Mesenteric fat pad (tissue), 1 donor: ENCODE measurements at places on chromosomes 16 and 17. TPM values are rescaled to one million over a fixed set of nuclear protein-coding genes. Genes with fewer than 3 reads are reported as not detected.

DNA sequence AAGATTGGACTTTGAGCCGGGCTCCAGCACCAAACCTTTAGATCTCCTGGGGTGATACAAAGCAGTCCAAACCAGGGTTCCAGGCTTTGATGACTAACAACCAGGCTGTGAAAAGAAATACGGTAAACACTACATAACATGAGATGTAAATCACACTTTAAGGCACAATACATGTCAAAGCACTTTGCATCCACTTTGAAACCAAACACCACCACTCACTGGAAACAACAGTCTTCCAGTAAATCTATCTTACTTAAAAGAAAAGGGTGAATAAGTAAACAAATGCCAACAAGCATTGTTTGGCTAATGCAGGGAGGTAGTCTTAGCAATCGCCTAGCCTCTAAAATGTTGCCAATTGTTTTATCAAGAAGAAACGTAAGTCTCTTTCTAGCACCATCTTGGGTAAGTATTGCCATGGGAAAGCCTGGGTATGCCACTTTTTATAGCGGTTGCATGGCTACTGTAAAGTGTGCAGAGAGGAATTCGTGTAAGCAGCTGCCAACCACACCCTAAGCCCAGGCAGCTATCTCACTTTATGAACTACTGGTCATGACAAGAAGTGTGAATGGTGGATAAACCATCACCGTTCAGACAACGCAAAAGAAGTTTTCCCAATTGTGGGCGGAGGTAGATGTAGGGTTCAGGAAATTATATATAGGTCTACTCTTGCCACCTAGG, 267.4 kb upstream of the PSMD7 start:
- DNase-seq: no peak

The CDRT15L2 gene
- total RNA-seq: not detected

The SMIM5 gene
- total RNA-seq: 0.42 TPM

The KRT39 gene
- not detected for total RNA-seq

The SLC35G6 gene
- total RNA-seq: not detected

- DNase-seq: no peak
Measured at GRCh38 chr17:1455291-1455796, 688 bp downstream of the CRK start.

The SCGB1C2 gene
- total RNA-seq: not detected

DNA sequence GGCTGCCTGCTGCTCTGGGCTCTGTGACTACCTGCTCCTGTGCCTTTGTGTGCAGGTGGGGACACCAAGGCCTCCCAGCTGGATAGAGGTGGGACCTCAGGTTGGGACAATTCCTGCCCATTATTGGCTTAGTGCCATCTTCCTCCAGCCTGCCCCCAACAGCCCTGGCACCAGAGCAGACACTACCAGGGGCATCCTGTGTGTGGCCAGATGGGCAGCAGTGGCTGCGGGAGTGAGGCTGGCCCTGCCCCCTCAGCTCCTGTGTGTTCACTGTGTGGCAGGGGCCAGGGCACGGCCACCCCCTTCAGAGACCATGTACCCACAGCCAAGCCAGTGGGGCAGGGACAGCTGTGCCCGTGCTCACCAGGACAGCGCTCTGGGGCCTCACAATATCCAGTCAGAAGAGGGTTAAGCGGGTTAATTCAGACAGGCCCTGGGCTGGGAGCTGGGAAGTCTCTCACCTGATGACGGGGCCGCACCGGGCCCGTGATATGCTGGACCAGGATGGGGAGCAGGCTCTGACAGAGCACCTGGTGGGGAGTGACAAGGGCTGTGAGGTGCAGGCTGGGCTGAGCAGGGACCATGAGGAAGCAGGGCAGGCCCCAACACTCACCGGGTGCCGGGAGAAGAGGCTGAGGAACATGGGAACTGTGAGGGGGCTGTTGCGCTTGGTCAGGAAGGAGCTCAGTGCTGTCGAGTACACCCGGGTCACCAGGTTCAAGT, 13.0 kb downstream of the MYBBP1A start:
- no peak for DNase-seq

DNA sequence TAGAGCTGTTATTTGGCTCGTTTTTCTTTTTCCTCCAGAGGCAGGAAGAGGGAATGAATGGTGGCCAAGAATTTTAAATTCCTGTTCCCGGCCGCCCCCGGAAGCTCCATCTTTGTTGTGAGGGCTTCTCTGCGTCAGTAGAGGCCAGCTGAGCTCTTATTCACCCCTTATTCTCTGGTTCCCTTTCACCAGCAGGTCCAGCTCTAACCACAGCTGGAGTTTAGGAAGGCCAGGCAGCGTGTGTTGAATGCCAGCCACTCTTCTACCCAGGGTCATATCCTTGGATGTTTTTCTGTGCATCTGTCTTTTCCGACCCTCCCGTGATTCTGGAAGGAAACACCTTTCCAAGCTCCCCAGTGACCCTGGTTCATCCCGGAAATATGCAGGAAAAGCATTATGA, 570.5 kb downstream of the WWOX start:
- DNase-seq: no peak

DNA sequence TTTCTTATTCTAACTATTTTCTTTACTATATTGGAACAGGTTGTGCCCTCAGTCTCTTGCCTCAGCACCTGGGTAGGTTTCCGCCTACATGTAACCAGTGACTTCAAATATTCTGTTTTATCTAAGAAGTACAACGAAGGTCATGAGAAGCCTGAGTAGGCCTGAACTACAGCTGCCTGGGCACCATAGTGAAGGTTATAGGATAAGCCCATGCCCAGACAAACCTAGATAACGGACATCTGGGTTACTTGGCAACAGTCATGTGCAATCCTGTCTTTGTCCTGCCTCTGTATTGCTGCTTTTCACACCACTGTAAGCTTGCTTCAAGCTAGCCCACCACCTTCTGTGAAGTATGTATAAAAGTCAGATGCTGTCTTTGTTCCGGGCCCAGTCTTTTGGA, 25.4 kb upstream of the ARL4D start:
- DNase-seq: no peak

DNA sequence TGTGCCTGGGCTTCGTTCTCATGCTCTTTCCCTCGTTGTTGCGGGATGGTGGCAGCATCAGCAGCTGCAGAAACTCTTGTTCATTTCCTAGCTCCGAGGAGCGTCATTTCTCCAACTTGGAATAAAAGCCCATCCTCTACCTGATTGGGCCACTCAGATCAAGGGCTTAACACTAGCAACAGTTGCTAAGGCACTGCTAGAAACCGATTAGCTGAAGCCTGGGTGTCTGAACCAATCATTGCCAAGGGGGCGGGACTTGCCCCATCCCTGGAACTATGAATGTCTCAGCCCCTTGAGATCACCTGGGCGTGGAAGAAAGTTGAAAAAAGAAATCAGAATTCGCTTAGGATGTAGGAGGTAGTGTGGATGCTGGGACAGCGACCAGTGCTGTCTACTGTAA, 145.3 kb downstream of the FOXL1 start:
- DNase-seq: no peak

- no peak for DNase-seq
Measured at GRCh38 chr17:47801176-47801765, 20.3 kb downstream of the OSBPL7 start.

- DNase-seq: no peak
Measured at GRCh38 chr17:70076189-70076588, 1.2 kb downstream of the KCNJ16 start.

DNA sequence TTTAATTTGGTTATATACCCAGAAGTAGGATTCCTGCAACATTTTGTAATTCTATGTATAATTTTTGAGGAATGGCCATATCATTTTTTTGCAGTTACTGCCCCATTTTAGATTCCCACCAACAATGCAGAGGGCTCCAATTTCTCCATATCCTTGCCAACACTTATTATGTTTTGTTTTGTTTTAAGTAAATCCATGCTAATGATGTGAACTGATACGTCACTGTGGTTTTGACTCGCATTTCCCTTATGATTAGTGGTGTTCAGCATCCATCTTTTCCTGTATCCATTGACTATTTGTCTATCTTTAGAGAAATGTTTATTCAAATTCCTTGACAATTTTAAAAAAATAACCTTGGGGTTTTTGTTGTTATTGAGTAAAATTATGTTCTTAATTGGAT, 826.4 kb downstream of the CDH11 start:
- DNase-seq: no peak

- peak; percentile 88 for DNase-seq
Measured at GRCh38 chr17:74522381-74523105, 8.7 kb downstream of the CD300LB start.
